ENCODE measurements at places on chromosomes 4 and X. TPM values are rescaled to one million over a fixed set of nuclear protein-coding genes. Genes with fewer than 3 reads are reported as not detected.

The FAM149A gene
- 0.86 TPM for total RNA-seq

The NAT8L gene
- under 0.01 TPM for total RNA-seq

The HTN3 gene
- not detected for total RNA-seq

The EFHC2 gene
- total RNA-seq: 0.71 TPM

The NOCT gene
- 8.1 TPM for total RNA-seq

The PPBP gene
- total RNA-seq: not detected

The FRMD7 gene
- total RNA-seq: not detected

The TBC1D9 gene
- 16.1 TPM for total RNA-seq

The SMR3B gene
- not detected for total RNA-seq

All from myometrial cell (primary cell).